ENCODE measurements at places on chromosomes 12 and 14.

GRCh38 chr12:47094804-47095203 is 15.0 kb upstream of the AMIGO2 start:
- DNase-seq, result no peak

- no peak for DNase-seq
Observed at GRCh38 chr14:79960288-79960687, 251.0 kb downstream of the DIO2 start.

- no peak for DNase-seq
Observed at GRCh38 chr12:19591951-19592350, 152.7 kb downstream of the AEBP2 start.

DNA sequence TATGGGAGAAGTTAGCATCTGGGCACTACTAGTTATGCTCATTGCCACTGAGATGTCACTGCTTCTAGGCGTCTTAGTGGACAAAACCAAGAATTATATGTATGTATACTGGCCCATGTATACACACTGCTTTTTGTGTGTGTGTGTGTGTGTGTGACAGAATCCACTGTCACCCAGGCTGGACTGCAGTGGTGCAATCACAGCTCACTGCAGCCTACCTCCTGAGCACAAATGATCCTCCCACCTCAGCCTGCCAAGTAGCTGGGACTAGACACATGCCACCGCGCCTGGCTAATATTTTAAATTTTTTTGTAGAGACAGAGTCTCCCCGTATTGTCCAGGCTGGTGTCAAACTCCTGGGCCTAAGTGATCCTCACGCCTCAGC is 25.2 kb downstream of the LIMA1 start:
- peak; percentile 59 for DNase-seq

DNA sequence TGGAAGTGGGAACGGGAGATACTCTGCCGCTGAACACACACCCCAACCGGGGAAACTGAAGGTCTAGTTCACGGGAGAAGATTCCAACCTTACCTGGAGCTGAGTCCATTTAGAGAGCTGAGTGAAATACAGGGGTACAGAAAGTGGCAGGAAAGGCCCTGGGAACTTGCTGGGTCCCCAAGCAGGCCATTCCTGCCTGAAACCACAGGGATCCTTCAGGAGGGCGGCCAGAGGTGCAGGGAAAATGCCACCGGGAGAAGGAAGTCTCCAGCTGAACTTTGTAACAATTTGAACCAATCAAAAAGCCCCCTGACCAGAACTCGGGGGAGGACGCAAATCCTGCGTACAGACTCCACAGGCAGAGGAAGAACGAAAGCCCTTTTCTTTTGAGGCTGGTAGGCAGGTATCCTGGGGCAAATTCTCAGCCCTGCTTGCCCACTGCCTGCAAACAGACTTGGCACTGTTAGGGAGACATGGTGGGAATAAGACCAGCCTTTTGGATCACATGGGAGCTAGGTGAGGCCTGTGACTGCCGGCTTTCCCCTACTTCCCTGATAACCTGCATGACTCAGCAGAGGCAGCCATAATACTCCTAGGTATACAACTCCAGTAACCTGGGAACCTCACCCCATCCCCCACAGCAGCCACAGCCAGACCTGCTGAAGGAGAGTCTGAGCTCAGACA is 170.9 kb downstream of the SEC23A start:
- no peak for DNase-seq

- DNase-seq, result no peak
Observed at GRCh38 chr14:41062826-41063225, 543.9 kb upstream of the LRFN5 start.

DNA sequence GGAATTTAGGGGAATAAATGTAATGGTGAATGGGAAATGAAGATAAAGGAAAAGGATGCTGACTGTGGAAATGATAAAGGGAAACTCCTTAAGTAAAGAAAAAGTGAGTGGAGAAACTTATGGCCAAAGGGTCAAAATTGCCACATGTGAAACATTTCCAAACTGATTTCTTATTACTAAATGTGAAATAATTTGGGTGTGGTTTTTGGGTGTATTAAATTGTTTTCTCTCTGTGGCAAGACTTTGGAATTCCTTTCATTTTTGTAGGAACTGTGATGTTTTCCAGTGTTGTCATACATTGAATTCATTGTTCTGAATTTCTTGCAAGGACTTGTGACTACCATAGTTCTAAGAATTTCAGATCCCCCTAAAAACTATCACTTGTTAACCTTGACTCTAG is 1891.5 kb upstream of the SEL1L start:
- peak; percentile 75 for DNase-seq

DNA sequence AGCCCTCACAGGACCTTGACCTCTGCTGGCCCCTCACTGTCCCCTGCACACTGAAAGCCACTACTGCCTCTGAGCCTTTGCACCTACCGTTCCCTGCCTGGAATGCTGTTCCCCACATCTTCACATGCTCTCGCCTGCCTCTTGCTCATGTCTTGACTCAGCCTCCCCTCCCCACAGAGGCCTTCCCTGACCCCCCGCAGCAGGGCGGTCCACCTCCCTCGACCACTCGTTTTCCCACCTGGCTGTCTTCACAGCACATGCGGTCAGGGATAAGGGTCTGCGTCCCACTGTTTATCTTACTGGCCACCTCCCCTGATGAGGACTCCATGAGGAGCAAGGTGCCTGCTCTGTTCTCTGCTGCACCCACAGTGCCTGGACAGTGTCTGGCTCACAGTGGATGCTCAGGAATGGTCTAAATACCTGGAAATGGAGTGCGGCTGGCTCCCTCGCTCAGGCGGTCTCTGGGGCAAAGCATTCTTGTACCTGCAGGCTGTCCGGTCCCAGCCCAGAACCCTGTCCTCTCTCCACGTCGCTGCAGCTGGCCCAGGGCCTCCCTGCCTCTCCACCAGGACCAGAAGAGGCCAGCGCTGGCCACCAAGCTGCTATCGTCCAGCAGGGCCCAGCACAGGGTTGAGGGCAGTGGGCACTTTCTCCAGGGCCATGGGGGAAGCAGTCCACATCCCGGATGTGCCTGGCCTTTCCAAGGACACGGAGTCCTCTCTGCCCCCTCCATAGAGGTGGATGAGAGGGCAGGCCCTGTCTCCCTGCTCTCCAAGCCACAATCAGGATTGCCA is 107.4 kb downstream of the NCOR2 start:
- no peak for DNase-seq

DNA sequence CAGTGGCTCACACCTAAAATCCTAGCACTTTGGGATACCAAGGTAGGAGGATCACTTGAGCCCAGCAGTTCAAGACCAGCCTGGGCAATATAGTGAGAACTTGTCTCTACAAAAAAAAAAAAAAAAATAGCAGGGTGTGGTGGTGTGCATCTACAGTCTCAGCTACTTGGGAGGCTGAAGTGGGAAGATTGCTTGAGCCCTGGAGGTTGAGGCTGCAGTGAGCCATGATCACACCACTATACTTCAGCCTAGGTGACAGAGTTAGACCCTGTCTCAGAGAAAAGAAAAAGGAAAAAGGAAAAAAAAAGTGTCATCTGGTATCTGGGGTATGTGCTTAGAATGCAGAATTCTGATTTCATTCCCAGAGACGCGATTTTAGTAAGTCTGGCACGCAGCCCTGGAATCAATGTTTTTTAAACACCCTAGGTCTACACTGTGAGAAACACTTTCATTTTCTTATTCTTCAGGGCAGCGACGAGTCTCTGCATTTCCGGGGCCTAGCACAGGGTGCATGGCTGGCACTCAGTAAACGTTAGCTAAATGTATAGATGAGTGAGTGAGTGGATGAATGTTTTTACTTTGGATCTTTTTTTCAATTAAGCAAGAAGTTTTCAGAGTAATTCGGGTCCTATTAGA is 243.8 kb upstream of the PWP1 start:
- DNase-seq, result peak; percentile 62

- DNase-seq, result no peak
Observed at GRCh38 chr12:1322821-1323220, 271.6 kb downstream of the FBXL14 start.

- peak; percentile 30 for DNase-seq
Observed at GRCh38 chr12:50055831-50056638, 1.4 kb upstream of the ASIC1 start.

Measured in AG10803 (cell line).